ENCODE measurements at places on chromosomes 4 and X.

DNA sequence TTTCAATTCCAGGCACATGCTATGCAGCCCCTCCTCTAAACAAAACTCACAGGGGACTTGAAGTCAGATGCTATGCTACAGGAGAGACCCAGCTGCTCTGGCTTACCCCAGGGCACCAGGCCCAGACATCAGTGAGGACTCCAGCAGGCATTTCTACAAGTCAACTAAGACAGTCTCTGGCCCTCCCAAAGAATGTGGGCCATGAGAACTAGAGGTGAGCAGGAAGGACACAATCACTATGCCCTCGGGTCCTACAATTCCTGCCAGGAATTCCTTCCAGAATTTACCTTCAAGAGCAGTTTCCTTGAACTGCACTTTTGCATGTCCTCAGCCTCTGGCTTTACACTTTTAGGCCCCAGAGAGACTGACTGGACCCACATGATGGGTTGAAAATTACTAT is 17.4 kb downstream of the TMEM192 start:
- no peak for DNase-seq

DNA sequence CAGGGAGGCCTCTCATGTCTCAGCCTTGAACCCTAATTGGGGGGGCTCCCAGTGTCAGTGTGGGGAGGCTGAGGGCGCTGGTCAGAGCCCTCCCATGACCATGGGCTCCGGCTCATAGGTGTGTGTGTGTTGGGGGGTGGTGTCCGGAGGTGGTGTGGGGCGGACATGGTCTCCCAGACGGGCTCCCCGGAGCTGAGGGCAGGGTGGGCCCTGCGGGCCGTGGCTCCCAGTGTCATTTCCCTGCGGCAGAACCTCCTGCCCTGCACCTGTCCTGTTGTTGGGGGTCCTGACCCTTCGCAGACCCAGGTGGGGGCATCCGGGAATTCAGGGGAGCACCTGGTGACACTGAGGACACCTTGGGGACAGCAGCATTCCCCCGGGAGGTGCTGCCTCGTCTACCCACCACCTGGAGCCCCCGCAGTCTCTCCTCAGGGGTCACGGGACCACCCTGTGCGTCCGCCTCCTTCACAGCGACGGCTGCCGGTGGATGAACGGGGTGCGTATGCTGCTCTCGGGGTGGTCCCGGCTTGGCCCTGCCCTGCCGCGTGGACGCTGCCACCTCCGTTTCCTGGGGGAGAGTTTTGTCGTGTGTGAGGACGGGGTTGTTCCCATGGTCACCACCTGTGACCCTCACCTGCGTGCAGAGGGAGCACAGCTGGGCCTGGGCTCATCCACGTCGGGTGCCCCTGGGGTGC is 14.5 kb upstream of the GTPBP6 start:
- no peak for DNase-seq

DNA sequence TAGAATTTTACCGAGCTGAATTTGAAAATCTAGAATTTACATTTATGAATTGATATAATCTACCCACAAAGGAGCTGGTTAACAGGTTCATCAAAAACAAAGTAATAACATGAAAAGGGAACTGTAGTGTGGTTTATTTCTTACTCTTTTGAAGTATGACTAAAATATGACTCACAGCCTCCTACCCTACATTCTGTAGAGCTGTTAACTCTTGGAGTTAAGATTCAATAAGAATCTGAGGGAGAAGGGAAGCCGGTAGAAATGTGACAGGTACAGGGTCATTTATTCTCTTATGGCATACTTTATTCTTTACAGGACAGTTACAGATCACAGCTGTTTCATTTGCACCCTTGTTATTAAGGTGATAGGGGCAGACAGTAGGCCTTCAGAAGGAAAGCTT is 132.2 kb upstream of the FAM47B start:
- DNase-seq: no peak

DNA sequence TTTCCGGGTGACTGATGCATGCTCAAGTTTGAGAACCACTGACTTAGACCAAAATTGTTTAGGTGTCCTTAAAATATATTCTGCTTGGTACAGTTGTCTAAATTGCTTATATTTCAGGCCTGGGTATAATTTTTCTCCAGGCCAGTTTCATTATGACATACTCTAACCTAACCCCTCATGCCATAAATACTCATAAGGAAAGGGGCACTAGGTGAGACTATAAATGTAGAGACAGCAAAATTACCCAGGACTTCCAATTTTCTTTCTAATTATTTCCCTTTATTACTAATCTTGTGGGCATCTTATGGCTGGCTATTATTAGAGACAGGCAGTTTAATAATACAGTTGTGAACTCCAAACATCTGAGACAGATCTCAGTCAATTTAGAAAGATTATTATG is 150.2 kb downstream of the RRAGB start:
- DNase-seq: no peak

GRCh38 chrX:12948495-12948894 is 26.4 kb upstream of the TMSB4X start:
- no peak for DNase-seq

GRCh38 chr4:103719105-103719829 is 518 bp downstream of the TACR3 start:
- no peak for DNase-seq

DNA sequence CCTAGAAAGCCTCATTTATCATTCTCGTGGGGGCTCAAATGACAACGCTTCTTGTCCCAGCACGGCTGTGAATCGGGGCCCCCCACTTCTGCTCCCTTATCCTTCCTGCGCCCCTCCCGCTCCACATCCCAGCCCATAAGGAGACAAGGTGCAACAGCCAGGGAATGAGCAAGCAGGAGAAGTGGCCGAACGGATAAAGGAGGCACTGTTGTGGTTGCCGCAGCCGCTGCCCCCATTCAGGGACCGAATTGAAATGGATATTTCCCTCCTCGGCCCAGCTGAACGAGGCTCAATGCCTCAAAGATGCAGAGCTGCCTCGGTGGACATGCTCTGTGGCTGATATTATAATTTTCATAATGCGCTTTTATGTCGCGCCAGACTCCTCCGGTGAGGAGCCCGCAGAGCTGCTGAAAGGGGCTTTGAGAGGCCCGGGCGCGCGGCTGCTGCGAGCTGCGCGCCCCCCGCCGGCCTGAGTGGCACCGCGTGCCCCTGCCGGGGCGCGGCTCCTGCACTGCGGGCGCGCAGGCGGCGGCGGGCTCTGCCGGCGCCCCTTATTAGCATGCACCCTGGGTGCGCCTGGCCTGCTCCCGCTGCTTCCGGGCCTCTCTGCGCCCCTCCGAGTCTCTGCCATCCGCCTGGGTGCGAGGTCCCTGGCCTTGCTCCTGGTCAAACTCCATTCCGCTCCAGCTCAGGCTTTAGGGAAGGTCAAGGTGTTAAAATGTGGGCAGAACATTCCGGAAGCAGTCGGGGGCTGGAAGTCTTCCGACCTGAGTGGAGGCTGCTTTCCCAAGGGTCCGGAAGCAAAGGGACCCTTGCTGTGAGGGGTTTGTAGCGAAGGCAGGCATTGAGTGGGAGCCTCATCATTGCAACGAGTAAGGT is 68.2 kb upstream of the TMEM33 start:
- DNase-seq: no peak

DNA sequence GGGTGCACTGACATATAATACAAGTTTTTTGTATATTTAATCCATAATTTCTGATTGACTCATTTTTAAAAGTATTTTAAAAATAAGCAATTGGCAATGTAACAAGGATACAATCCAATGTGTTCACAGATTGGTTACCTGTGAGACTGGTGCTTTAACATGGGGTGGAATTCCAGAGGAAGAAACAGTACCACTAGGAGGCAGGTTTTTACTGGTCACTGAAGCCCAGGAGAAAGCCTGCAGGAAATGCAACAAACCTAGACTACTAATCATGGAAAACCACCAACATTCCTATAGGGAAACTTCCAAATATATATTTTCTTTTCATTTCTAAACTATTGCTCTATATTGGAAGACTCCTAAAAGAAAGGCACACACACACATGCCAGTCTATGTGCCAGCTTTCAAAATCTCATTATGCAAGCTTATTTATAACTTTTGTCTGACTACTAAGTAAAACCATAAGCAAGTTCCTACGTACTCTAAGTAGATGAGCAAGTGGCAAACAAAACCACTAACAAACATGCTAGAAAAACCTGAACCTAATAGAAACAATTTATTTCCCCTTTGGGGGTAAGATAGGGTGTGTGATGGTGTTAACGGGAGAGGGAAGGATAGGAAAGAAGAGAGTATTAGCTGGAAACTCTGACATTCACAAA is 19.2 kb downstream of the G3BP2 start:
- DNase-seq: no peak
